Urinary bladder (tissue), 4 donors: ENCODE measurements at places on chromosomes 2 and 18.
A peak's percentile ranks its signal among the peaks of the same experiment; 100 is the strongest.

DNA sequence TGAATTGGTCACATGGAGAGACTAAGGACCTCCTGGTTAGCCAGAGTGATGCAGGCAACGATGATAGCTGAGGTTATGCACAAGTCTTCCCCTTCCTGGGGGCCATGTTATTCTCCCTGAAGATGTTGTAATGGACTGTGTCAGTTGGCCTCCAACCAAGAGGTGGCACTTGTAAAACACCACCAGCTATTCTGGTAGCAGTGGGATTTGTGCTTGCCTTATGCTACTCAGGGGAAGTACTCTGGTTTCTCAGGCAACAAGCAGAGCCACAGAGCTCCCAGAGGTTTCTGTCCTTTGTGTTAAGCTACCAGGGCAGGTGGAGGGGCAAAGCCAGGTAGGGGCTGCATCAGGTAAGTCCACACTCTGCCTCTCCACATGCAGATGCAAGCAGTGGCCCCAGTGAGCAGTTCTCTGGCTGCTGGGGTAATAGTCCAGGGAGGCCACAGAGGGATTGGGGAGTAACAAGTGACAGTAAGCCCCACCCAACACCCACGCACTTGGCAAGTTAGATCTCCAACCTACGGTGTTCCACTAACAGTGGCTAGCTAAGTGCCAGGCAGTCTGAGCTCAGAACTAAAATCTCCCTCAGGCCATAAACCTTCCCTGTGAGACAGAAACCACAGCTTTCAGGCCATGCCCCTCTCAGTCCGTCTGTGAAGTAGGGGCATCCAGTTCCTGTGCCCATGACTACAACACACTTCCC, 99.7 kb downstream of the RND3 start:
- no peak for DNase-seq

DNA sequence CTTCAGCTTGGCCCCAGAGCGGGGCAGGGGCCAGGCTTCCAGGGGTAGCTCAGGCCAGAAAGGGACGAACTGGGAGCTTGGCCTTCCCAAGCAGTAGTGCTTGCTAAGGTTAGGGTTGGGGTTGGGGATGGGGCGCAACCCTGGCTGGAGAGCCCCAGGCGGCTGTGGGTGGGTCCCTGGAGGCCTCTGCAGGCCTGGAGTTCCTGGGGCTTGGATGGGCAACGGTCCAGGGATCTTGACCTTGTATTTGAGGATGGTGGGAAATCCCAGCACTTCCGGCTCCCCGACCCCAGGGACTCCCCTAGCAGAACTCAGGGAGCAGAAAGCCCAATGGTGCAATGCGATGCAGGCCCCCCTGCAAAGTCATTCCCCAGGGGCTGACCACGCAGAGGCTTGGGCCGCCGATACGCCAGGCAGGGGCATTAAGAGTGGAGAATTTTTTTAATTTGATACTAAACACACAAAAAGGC, 12.6 kb upstream of the MLPH start:
- no peak for DNase-seq

GRCh38 chr18:50933684-50934083, 34.2 kb upstream of the ELAC1 start:
- no peak for DNase-seq

DNA sequence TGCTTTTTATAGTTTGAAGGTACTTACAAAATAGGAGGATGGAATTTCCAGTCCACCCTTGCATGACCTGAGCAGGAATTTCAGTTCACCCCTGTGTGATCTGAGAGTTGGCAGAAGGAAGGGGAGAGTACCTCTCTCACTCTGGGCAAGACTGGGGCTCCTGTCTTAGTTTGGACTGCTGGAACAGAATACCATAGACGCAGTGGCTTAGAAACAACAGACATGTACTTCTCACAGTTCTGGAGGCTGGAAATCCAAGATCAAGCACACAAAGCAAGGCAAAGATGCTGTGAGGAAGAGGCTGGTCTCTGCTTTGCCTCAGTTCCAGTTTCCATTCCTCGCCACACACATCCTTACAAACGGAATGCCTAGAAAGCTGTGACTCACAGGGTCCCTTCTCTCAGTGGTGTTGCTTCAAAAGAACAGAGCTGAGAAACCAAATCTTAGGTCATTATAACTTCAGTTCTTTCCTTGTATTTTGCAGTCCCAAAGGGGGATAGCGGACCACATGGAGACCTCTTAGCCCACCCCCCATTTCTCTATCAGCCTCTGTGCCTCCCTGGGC, 108.8 kb upstream of the HAAO start:
- no peak for DNase-seq

DNA sequence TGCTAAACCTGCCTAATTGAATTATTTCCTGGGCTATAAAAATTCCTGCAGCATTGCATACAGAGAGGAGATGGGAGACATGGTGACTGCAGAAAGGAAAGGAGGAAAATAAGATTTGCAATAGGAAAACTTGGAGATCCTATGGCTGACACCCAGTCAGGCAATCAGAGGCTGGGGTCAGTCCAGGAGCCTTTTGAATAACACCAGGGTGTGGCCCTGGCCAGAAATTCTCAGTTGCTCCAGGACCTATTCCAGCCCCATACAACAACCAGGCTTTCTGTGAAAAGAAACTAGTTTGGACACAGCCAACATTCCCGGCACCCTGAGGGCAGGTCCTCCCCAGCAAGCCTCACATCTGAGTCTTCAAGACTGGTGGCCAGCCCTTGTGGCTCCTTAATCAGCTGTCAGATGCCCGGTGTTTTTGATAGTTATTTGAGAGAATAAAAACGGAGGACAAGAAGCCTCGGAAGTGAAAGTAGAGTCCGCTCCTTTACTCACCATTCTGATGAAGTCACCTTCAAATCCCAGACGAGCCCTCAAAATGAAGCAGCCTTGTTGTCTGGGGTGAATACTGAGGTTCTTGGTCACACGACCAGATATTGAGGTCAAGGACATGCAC, 31.1 kb upstream of the GMCL1 start:
- peak; percentile 62 for DNase-seq

- no peak for DNase-seq
Observed at GRCh38 chr18:7417727-7418126, 149.4 kb upstream of the PTPRM start.

DNA sequence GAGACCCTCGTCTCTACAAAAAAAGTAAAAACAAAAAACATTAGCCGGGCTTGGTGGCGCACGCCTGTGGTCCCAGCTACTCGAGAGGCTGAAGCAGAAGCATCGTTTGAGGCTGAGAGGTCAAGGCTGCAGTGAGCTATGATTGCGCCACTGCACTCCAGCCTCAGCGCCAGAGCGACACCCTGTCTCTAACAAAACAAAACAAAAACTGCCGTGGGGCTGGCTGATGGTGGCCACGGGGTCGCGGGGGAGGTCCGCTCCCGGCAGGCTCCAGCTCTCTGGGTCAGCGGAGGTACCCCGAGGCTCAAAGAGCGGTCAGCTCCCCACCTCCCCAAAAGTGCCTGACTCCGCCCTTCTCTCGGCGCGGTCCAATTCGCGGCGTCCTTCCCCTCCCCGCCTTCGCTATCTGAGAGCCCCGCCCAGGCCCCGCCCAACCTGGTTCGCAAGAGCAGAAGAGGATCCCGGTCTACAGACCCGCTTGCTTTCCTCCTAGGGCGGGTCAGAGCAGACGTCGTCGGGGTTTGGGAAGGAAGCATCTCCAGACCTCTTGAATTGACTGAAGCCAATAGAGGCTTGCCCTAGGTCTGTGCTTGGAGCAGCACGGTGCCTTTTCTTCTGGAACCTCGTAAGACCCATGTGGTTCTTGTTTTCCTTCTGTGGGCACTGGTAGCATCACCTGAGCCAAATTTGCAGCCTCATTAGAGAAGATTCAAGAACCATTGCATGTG, 7.8 kb downstream of the RAX start:
- no peak for DNase-seq

DNA sequence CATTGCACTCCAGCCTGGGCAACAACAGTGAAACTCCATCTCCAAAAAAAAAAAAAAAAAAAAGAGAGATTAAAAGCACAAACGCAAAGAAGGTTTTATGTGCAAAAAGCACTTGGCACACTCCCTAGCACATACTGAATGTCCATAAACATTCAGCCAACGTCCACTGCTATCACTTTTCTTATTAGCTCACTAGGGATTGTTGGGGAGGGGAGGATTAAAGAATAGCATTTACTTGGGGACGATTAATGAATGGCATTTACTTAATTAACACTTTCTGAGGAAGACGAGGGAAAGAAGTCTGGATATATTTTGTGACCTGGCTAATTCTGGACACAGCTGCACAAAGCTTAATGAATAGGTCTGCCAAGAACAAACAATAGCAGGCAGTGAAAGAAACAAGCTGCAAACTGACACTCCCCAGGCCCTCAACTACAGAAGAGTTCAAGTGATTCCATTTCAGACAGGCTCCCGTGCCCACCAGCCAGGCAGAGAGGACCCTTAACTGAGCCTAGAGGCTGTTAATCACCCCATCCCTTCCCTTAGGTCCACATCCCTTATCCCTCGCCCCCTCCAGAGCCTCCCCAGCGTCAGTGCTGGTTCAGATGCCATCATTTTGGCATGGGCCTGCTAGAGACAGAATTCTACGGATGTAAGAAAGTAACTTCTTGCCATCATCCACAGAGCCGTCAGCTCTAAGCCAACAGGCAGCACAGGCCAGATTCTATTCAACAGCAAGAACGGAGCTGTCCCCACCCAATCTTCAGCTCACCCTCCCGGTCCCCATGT, 7.4 kb downstream of the CYB5A start:
- DNase-seq = peak; percentile 47

GRCh38 chr2:106350980-106351379, 117.2 kb downstream of the RGPD3 start:
- DNase-seq = no peak

DNA sequence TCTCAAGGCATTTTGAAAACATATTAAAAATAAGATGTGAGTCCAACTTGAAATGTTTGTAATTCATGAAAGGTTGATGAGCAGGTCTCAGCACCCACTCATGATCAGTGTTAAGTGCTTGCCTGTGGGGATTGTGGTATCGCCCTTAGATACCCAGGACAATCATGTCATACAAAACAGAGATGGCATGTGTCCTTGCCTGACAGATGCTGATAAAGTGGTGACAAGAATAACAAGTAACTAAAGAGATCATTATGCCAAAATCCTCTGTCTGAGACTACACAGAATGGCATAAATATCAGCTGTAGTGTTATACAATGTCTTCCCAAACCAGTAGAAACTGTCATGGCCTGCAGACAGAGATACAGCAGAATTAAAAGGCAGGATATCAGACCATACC, 930.3 kb downstream of the SUCLG1 start:
- DNase-seq = no peak

DNA sequence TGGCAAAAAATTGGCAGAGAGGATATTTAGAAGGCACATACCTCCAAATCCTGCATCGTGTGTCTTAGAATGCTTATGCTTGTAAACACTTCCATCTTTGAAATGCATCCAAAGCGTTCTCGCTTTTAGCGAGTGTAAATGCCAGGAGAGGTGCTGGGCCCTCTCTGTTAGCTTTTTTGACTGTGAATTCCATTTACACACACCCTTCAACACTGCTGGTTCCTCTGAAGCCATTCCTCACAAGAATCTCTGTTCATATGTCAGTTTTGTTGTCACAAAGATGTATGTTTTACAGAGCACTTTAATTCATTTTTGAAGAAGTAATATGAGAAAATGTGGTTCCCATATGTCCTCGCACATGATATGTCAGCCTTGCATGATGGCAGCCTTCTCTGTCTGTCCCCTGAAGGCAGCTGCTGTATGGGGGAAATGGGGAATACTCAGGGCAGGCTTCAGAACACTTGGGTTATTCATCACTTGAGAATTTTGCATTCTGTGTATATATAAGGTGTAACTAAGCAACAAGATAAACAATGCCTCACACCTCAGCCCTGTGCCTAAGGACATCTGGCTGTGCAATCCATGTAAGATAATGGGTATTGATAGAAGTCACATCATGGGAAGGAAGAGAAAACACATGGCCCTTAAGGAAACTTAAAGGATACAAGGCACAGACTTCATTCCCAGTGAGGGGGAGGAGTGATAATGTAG, 52.3 kb downstream of the RAB27B start:
- DNase-seq = no peak

- DNase-seq = no peak
Observed at GRCh38 chr2:178747767-178748166, 59.5 kb downstream of the TTN start.

DNA sequence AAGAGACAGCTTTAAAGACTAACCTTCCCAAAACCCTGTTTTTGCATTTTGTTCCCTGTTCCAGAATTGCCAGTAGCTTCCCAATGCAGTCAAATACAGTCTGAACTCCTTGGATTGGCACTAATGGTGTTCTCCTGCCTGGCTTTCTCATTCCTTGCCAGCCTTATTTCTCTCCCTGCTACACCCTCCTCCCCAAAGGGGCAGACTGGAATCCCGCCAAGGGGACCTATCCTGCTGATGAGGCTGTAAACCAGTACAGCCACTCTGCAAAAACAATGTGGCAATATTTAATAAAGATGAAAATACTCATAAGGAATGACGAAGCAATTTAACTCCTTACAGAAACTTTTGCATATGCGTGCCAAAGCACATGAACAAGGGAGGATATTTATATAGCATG, 4.5 kb upstream of the SLC4A5 start:
- DNase-seq = no peak
